ENCODE measurements at places on chromosomes 7 and 10. TPM values are rescaled to one million over a fixed set of nuclear protein-coding genes. Genes with fewer than 3 reads are reported as not detected.
A peak's percentile ranks its signal among the peaks of the same experiment; 100 is the strongest.

The CNOT4 gene
- 23.3 TPM for total RNA-seq

The CPED1 gene
- total RNA-seq: 19.0 TPM

The LFNG gene
- total RNA-seq: 4.3 TPM

The CAMK2B gene
- 79.9 TPM for total RNA-seq

The NEUROG3 gene
- total RNA-seq: not detected

The RBP3 gene
- not detected for total RNA-seq

The NCOA4 gene
- total RNA-seq: 155 TPM

The NAT16 gene
- not detected for total RNA-seq

The C7orf33 gene
- total RNA-seq: not detected

DNA sequence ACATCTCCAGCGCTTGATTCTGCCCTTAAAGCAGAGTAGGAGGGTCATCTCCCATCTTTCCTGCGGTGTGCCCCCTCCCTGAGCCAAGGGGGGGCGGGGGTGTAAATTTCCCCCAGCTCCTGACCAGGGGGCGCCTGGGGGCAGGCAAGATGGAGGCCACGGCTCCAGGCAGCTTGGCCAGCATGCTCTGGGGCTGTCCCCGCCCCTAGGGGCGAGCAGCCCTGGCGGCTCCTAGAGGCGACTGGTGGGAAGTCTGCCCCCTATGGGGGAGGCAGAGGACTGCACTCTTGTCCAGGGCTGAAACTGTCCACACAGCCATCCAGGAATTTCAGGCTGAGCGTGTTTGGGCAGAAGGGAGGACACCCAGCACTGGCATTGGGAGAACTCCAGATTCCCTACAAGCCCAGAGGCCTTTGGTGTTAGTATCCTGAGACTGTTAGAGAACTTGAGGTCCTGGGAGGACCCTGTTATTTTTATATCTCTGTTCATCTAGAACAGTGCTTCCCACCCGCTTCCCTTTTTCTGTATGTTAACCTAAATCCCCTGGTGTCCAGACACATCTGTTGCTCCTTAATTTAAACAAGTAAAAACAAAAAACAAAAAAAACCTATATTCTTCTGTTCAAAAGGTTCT, 4.6 kb downstream of the STRA8 start:
- DNase-seq: no peak

- DNase-seq: no peak
These were observed 171.9 kb downstream of the FGFR2 start for GRCh38 chr10:121426307-121426706.

GRCh38 chr10:43218206-43218950, 48.5 kb downstream of the RASGEF1A start:
- DNase-seq: no peak

- no peak for DNase-seq
These were observed 302.5 kb downstream of the ACTR3B start for GRCh38 chr7:153061910-153062528.

DNA sequence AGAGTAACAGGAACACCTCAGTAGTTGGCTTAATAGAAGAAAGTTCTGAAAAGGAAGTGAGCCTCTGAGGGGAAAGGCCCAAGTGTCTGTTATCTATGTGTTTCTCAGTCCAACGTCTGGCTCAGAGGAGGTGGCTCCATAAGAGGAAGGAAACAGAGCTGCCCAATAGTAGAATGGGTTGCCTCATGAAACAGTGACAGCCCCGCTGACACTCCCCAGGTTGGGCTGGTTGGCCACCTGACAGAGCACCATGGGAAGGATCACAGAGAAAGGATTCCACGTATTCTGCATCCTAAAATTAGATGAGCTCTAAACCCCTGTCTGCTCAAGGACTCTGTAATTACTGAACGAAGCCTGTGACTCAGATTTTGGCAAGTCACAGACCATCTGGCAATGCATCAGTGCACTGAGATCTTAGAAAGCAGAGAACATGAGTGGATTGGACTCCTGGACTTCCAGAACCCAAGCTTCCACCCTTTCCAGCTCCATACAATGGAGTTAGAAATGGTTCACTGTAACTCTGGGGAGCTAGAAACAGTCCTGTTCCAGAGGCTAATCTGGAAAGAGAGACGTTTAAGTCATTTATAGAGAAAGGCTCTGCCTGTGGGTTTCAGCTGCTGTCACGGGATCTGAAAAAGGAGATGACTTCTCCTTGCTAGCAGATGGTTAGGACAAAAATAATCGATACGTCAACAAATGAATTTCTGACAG, 2.9 kb downstream of the PKD2L1 start:
- DNase-seq: no peak

GRCh38 chr10:88120075-88120474, 256.6 kb downstream of the PTEN start:
- DNase-seq: no peak

- DNase-seq: no peak
These were observed 226.0 kb downstream of the CELF2 start for GRCh38 chr10:11243425-11244222.

- no peak for DNase-seq
These were observed 125.8 kb downstream of the DOCK4 start for GRCh38 chr7:112080441-112080840.

DNA sequence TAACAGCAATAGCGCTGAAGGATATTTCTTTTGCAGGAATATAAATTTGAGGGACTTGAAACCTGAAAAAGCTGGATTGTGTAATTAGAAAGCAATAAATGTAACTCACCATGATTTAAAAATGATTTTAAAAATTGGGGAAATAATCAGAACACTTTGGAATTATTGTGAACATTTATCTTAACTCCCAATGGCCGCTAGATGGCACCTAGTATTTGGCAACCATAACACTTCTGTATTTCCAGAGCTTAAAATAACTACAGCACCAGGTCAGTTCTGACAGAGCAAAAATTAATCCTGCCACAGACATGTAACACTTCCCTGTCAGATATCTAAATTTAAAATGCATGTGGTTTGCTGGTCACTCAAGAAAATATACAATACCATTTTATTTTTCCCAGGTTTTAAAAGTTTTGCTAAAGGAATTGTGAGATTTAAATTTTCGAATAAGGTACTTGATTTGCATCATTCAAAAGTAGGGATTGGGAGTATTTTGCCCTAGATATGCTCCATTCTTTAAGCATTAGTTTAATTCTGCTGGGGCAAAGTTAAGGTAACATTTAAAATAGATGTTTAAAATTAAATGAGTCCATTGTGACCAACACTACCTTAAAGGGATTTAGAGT, 144.5 kb downstream of the PPP1R3A start:
- no peak for DNase-seq

- no peak for DNase-seq
These were observed 182.1 kb downstream of the EVX1 start for GRCh38 chr7:27424749-27425148.

DNA sequence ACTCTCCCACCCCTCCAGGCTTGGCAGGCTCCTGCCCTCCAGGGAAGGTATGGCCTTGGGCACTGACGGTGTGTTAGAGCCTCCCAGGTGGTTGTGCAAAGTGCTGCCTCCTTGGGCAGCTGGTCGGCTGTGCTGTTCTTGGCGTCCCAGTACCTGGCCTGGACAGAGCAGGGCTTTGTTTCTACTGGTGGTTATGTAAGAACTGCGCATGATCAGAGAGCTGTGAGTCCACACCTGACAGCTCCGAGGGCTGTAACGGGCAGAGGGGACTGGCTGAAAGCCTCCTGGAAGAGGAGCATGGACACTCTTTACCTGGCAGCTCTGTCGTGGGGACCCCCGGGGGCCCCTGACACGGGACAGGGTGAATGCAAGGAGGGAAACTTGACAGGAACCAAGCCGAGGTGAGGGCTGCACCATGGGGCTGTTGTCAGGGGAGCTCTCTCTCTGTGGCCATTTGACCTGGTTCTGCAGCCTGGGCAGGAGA, 3.1 kb upstream of the SFRP5 start:
- DNase-seq: no peak

- DNase-seq: no peak
These were observed 179.6 kb upstream of the MKI67 start for GRCh38 chr10:128305601-128306345.

DNA sequence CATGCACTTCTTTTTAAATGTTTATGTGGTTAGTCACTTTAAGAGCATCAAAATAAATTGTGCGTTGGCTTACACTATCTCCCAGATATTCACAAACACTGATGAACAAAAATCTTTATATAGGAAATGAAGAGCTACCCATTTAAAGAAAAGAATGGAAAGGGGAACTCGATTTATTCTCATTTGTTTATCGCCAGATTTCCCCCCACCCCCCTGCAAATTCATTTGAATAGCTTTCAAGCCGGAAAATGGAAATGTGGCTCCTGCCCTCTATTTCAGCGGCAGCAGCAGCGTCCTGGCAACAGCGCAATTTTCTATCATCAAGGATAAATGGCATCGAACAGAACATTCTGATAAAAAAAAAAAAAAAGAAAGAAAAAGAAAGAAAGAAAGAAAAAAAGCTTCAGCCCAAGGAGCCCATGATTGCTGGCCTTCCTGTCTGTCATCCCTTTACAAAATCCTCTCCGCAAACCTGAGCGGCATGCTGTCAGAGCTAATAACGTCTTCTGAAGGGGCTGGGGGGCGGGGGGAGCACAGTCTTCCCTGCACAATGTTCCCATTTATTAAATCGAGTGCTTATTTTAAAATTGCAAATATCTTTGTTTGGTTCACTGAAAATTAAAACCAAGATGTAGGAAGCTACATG, 13.7 kb upstream of the DLX6 start:
- DNase-seq: no peak

- DNase-seq: no peak
These were observed 147.9 kb downstream of the FRMD4A start for GRCh38 chr10:14182781-14183180.

DNA sequence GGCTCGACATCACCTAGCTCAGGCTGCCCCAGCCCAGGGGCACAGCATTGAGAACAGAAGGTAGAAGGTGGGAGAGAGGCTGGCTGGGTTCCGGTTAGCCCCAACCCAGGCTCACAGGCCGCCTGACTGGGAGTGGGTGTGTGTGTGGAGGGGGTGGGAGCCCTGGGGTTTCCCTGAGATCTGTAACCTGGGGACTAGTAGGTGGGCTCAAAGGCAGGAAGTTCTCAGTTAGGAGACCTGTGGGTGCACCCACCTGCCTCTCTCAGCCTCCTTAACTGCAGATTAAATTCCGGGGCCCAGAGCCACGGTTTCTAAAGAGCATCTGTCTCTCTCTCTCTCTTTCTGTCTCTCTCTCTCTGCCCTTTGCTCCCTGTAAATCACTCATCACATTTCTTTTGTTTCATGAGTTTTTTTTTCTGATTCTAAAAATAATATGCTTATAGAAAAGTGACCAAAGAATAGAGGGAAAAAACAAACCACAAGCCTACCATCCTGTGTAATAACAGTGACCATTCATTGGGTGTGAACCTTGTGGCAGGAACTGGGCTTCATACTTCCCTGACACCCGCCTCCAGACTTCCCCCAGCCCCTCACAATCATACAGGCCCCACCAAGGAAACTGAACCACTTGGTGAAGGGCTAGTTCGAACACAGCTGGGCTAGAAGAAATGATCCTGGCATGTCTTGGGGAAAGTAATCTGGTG, 83.4 kb upstream of the SMNDC1 start:
- DNase-seq: no peak

DNA sequence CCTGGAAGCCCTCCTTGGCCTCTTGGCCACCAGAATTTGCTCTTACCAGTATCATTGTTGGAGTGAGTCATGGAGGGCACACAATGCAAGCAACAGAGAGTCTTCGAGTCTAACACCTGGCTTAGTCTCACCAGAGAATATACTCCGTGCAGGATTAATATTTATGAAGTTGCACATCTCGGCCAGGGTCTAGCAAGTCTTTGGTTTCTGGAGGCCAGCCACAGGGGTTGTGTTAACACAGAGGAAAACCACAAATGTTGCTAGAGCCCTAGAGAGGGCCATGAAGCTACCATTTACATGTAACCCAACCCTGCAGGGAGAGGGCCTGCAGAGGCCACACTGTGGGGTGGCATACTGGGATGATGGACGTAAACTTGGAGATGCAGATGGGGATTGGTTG, 71.8 kb downstream of the MTPN start:
- DNase-seq: no peak

DNA sequence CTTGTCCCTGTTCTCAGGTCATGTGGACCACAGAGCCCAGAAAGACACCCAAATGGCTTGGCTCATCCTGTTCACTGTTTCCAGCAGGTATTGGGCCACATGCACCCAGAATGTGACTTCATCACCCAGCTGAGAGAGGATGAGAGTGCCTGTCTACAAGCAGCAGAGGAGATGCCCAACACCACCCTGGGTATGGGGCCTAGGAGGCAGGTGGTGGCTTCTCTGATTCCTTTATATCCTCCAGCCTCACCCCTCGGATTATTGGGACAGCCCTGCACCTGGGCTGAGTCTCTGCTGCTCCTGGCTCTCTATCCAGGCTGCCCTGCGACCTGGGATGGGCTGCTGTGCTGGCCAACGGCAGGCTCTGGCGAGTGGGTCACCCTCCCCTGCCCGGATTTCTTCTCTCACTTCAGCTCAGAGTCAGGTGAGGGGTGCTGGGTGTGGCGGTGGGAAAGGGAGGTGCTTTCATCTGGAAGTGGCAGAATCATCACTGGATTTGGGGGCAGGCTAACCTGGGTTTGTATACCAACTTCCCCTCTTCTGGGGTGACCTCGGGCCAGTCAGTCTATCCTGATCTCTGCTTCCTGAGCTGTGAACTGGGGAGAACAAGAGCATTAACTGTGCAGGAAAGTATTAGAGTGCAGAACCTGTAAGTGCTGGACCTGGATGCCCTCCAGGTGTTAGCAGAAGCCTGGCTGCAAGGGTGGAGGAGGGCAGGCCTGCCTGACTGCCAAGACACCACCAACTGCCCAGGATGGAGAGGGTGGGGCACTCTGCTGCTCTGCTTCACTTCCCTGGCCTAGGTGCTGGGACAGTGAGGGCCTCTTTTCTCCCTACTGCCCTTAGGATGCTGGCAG, 5.2 kb downstream of the GHRHR start:
- peak; percentile 30 for DNase-seq

- no peak for DNase-seq
These were observed 88.5 kb downstream of the ST7 start for GRCh38 chr7:117041822-117042221.

- DNase-seq: no peak
These were observed 26.1 kb upstream of the GPAM start for GRCh38 chr10:112209684-112210131.

DNA sequence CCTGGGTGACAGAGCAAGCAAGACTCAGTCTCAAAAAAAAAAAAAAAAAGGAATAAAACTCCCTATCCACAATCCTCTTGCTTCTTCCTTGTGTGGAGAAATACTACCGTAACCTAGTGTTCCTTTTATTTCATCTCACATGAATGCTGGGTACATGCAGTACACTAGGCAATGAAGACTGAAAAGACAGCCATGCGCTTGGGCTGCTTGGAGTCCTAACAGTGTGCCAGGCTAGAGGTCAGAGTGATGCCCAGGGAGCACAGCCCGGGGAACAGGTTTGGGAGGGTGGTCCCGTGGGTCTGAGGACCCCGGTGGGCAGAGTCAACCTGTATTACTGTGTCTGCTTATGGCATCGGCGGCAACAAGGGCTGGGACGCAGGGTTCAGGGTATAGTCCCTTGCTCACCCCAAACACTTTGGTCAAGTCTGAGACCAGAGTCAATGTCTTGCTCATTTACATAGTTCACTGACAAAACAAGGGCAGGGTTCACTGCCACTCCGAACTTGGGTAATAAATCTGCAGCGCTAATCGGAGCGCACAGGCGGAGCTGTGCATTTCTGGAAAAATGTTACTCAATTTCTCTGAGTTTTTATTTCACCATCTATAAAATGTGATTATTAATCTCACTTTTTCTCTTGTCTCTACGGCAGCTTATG, 118.0 kb downstream of the CLEC2L start:
- DNase-seq: no peak

Data from right atrium auricular region (tissue), 2 donors.